ENCODE measurements at places on chromosomes 5 and 9.
A peak's percentile ranks its signal among the peaks of the same experiment; 100 is the strongest.

GRCh38 chr5:157602505-157602904 lies 26.9 kb upstream of the ADAM19 start:
- DNase-seq = no peak

- no peak for DNase-seq
These were observed 131.6 kb downstream of the TLR4 start for GRCh38 chr9:117835798-117836197.

DNA sequence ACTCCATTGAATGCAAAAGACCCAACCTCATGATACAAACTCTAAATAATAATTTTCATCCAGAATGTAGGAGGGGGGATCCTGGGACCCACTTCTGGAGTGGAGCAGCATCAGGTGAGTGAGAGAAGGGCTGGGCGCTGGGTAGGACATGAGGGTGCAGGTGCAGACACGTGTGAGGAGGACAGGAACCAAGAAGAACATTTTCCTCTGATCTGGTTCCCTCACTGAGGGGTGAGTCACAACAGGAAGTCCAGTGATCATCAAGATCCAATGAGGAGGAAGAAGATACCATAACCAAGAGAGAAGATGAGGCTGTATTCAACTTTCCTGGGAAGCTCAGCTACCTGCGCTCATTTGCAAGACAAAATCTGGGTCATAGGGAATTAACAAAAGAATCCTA lies 57.4 kb downstream of the SFXN1 start:
- no peak for DNase-seq

DNA sequence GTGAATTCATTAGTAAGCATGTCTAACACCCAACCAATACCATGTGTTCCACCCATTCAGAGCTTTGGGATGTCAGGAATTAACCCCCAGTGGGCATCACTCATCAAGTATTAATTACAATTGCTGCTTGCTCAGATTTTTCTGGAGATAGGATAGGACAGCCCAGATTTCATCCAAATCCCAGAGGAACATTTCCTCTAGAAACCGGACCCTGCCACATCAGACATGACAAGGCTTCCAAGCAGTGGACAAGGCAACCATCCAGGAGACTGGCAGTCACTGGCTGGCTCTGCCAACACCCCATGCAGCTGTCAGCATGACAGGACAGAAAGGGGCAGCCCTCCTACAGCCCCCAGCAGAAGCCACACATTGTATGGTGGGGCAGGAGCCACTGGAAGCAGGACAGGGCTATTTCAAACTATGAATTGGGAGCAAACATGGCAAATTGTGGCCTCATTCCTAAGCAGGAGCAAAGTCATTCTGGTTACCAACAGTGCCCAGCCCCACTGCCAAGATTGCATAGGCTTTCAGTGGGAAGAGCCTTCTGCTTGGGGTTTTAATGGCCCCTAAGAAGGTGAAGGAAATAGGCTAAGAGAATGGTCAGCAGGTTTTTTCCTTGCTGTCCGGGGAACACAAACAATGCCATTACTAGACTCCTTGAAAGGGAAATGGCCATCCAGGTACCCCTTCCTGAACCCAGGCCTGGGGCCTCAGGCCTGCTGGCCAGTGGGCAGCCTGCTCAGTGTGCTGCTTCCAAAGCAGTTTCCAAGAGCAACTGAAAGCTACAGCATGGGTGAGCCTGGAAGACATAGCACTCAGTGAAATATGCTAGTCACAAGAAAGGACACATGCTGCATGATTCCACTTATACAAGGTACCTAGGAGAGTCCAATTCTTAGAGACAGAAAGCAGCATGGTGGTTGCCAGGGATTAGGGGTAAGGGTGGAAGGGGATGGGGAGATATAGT lies 294.7 kb upstream of the SLC30A5 start:
- DNase-seq = peak; percentile 30

DNA sequence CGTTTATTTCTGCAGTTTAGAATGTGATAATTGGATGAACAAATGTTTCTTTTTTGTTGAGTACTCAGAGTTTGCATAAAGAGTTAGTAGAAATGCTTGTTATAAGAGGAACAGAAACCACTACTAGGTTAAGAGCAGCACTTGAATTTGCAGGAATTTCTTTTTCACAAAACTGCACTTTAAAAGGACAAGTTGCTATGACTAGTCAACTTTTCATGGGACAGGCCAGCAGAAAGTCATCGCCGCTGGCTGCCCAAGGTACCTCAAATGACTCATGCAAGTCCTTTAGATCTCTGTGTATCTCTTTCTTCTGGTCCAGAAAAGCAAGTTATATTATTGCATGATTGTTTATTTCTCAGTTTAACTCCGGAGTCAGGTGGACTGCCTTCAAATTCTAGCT lies 97.3 kb upstream of the HMHB1 start:
- DNase-seq = no peak
